ENCODE measurements at places on chromosomes 3 and 15.

DNA sequence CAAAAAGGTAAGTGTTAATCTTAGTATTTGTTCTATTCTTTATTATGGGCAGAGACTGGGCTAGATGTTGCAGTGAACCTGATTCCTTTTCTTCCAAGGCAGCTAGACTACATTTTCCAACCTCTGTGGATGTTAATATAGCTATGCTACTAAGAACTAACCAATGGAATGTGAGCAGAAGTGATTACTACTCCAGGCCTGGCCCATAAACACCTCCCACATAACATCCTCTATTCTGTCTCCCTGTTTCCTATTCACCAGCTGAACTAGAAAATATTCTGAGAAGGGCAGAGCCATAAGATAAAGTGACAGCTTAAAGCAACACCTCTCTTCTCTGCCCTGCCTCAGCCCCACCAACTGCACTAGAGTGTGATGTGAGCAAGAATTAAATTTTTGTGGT lies 29.4 kb downstream of the CD200R1L start:
- no peak for DNase-seq

DNA sequence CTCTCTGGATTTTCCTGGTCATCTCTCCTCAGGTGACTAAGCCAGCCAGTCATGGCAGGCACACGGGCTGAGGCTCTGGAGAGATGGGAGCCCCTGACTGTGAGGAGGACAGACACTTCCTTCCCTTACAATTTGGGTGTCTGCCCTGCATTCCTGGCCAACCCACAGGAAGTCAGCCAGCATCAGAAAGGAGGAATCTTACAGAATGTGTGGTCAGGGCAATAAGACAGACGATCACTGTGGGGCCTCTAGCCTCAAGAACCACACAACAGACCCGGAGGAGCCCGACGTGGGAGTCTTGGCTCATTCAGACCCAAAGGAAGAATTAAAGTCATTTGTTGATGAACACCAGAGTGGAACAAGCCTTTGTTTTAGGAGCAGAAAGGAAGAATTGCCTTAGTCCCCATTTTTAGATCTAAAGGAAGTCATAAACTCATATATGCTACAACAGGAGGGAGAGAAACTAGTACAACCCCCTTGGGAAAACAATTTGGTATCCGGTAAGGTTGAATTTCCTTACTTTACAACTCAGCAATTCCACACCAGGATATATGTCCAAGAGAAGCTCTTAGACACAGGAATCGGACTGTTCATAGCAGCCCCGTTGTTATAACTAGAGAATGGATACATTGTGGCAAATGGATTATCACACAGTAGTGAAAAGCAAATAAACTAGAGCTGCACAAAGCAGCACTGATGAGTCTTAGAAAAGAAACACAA lies 62.2 kb downstream of the ABTB1 start:
- peak; percentile 79 for DNase-seq

GRCh38 chr3:108437439-108437838 lies 73.0 kb downstream of the MYH15 start:
- DNase-seq = no peak

GRCh38 chr15:75989875-75990274 lies 22.3 kb downstream of the NRG4 start:
- DNase-seq = no peak

DNA sequence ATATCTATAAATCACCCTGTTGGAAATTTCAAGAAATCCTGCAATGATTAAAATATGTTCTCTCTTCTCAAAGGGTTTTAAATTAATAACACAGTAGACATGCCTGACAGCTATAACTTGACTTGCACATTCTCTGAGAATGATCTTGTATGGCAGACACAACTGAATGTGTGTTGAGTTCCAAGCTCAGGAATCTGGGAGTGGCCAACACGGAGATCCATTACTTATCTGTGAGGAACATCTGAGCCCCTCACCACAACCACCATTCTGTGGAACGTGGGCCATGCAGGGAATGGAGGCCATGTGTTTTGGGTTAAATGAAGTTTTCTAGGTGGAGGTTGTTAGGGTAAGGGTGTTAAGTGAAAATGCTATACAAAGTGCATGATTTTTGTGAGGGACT lies 105.3 kb upstream of the CHMP2B start:
- DNase-seq = no peak

GRCh38 chr15:83654379-83655236 lies 685 bp downstream of the ADAMTSL3 start:
- DNase-seq = no peak

DNA sequence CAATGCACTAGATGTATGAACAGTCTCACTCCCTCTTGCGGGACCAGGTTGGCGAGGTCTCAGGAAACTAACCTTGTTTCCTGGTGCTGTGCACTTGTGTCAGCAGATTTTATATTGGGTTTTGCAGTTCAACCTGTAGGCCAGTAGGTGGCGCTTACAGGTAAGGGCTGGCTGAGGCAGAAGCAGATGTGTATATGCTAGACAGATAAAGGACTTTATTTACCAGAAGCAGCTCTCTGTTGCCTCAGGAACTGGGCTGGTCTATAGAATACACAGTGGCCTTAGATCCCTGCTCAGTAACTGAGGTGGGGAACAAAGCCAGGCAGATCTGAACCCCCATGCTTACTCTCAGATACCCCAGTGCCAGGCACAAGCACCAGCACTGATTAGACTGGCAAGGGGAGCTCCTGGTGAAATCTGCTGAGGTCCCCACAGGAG lies 296.8 kb downstream of the DOCK3 start:
- no peak for DNase-seq

- DNase-seq = no peak
These were observed 126.2 kb upstream of the ATP10A start for GRCh38 chr15:25989327-25989726.

DNA sequence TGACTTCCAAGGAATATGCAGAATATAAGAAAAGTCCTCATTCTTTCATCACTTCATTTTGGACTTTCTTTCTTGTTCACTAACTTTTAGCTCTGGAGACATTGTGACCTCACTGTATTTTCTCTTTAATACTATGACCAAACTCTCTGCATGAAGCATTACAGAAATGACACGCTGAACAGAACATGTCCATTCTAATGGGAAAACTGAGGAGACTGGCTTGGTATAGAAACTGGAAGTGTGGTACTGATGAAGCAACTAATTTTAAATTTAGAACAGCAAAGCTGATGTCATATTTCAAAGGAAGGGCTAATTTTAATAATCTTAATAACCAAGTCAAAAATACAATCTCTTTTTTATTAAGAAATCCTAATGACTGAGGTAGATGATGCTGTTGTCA lies 4.7 kb downstream of the DPH3 start:
- no peak for DNase-seq

DNA sequence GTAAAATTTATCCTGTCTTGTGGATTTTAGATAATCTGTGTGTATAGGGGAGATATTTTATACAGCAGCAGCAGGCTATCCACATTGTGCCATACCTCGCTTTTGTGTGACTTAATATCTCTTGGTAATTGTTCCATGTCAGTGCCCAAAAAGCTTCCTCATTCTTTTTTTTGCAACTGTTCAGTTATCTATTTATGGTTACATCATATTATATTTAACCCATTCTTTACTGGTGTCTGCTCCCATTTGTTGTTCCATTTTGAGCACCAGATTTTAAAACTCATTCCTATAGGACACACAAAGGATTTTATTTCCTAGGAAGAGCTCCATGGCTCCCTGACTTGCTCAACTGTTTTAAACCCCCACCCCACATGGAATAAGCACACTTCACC lies 86.3 kb upstream of the RASGRP1 start:
- DNase-seq = no peak

- DNase-seq = no peak
These were observed 974.2 kb downstream of the NSUN3 start for GRCh38 chr3:95037097-95037496.

DNA sequence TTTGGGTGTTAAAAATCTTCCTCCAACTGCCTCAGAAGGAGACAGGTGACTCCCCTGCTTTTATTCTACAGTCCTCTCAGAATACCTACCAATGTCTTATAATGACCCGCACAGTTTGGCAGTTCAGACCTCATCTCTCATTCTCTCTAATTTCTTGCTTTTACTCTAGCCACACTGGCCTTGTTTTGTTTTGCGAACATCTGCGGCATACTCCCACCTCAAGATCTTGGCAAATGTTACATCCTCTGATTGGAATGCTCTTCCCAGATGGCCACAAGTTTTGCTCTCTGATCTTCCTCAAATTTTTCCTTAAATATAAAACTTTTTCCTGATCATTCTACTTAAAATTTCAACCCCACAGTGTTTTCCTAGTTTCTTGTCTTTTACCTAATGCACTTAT lies 94.1 kb downstream of the PLSCR2 start:
- no peak for DNase-seq

GRCh38 chr3:114645392-114645791 lies 351.6 kb downstream of the TIGIT start:
- no peak for DNase-seq

DNA sequence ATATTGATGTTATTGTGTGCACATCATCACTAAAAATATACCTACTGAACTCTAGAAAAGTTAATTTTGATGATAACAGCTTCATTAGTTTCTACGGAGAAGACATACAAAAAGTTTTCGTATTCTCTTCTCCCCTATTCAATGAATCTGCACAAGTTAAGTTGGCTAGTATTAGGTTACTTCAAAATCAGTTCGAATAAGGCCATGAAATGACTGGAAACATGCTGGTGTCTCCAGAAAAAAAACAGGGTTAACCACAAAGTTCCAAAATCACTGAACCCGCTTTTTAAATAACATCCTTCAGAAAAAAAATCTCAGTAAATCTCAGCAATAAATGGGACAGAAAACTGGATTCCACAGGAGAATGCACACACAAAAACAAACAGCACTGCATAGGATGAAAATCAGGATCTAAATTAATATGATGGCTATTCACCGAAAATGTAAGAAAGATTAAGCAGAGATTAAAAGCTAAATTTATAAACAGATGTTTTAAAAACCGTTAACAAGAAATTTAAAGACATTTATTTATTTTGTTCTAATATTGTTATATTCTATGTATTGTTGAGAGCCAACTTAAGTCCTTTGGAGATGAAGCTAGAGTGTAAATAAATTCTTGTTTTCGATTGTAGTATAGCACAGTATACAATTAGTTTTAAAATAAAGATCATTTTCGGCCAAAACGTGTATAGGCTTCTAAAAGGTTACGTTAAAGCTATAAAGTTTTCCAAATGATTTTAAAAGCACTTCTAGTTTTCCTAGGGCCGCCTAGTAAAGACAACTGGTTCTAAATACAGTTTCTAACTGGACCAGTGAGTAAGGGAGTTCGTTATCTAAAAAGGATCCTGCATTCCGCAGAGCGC lies 1.0 kb downstream of the IGSF11 start:
- no peak for DNase-seq

DNA sequence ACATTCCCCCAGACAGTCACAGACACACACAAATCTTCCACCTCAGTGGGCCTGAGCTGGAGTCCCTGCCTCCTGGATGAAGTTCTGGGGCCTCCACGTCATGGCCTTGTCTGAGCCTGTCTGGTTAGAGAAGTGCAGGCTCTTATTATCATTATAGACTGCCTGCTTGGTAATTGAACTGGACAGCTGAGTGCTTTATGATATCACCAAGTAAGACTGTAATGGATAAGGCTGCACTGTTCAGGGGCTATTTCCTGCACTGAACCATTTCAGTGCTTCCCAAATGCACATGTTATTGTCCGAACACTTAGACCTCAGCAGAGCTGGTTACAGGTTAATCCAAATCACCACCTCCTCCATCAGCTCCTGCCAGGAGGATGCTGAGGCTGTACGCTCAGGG lies 8.7 kb upstream of the ST6GAL1 start:
- DNase-seq = no peak

- no peak for DNase-seq
These were observed 69.7 kb upstream of the CMSS1 start for GRCh38 chr3:99747915-99748314.

DNA sequence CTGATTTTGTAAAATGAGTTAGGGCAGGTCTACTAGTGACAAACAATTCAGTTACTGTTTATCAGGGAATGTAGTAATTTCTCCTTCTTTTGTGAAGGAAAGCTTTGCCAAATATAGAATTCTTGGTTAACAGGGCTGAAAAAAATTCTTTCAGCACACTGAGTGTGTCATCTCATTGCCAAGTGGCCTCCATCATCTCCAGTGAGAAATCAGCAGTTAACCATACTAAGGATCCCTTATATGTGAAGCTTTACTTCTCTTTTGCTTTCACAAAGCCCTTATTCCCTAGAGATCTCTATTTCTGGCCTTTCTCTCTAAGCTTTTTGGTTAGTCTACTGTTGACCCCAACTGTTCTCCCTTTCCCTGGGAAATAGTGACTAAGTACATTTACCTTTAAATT lies 269.1 kb downstream of the SCAPER start:
- no peak for DNase-seq

DNA sequence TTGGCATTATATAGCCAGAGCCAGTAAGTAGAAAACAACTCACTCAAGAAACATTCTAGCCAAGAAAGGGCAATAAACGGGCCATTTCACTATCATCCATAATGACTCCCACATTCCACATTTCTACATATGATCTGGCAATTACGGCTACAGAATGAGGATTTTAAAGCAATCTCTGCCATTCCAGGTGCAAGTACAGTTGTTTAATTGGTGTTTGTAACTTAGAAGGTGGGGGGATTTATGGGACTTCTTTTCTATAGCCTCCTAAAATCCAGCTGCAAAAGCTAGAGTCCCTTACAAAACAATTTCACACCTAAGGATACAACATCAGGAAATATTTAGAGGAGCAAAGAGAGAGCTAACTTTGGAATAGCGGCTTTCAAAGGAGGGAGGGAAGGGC lies 295.4 kb upstream of the RORA start:
- DNase-seq = no peak

- DNase-seq = no peak
These were observed 192.5 kb downstream of the GOLGA6L6 start for GRCh38 chr15:20348900-20349773.

- no peak for DNase-seq
These were observed 50.9 kb downstream of the RHCG start for GRCh38 chr15:89445518-89445917.

DNA sequence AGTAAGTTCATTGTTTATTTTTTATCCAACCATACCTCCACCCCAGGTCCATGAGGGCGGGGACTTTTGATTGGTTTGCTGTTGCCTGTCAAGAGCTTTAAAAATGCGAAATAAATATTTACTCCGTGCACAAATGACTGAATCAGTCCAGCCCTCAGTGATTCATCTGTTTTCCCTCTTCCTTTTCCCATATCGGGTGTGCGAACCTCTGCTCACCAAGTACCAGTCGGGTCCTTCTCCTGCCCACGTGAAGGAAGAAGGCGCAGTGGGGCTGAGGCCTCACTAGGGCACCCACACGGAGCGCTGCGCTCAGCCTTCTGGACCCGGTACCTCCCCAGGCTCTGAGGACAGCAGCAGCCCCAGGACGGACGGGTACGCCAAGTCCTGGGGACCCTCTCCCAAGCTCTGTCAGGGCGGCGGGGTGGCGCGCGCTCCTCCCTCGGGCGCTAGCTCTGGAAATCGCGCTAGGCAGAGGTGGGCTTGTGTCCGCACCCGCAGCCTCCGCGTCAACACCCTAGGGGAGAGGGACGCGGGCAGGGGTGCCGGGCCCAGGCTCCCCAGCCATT lies 70.5 kb upstream of the EPHB3 start:
- DNase-seq = no peak

- no peak for DNase-seq
These were observed 334.0 kb downstream of the SOX2 start for GRCh38 chr3:182045736-182046135.

GRCh38 chr3:156300929-156301840 lies 180.8 kb downstream of the KCNAB1 start:
- DNase-seq = no peak

Data from GDM1 (cell line).